Stimulated activated CD4-positive, alpha-beta T cell treated with anti-CD3 and anti-CD28 coated beads, Interleukin-4, amount 100 ng/mL, for 1 hour (primary cell): ENCODE measurements at places on chromosomes 11 and 22.

GRCh38 chr11:80849253-80849652, 1408.4 kb upstream of the TENM4 start:
- no peak for DNase-seq

GRCh38 chr11:69260622-69261021, 33.3 kb upstream of the MYEOV start:
- no peak for DNase-seq

DNA sequence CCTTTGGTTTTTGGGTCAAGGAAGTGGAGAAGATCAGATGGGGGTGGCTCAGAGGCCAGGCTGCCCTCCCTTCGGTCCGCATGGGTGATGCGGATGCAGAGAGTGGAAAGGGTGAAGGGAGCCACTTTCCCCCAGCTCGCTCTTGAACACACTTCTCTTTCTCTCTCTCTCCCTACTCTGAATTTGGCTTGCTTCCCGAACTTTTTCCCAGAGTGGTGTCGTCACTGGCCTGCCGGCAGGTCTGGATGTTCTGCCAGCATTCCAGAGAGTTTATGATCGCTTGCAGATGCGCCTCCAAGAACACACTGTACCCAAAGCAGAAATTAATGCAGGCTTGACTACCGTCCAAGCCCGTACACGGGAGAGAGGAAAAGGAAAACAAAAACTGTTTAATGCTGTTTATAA, 103.2 kb downstream of the ZBTB16 start:
- no peak for DNase-seq

- no peak for DNase-seq
These were observed 67.8 kb upstream of the ARHGAP32 start for GRCh38 chr11:129259931-129260348.

- DNase-seq: no peak
These were observed 59.4 kb upstream of the NNMT start for GRCh38 chr11:114236829-114237228.

DNA sequence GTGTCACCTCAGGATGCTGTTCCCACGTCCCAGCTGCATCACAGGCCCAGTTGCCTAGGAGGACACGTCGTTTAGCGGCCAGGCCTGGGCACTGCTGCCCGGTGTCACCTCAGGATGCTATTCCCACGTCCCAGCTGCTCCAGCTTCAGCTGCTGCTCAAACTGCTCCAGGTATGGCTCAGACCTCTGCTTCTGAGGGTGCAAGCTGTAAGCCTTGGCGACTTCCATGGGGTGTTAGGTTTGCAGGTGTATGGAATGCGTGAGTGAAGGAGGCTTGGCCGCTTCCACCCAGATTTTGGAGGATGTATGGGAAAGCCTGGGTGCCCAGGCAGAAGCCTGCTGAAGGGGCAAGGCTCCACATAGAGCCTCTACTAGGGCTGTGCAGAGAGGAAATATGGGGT, 205.3 kb upstream of the B3GAT1 start:
- DNase-seq: no peak

DNA sequence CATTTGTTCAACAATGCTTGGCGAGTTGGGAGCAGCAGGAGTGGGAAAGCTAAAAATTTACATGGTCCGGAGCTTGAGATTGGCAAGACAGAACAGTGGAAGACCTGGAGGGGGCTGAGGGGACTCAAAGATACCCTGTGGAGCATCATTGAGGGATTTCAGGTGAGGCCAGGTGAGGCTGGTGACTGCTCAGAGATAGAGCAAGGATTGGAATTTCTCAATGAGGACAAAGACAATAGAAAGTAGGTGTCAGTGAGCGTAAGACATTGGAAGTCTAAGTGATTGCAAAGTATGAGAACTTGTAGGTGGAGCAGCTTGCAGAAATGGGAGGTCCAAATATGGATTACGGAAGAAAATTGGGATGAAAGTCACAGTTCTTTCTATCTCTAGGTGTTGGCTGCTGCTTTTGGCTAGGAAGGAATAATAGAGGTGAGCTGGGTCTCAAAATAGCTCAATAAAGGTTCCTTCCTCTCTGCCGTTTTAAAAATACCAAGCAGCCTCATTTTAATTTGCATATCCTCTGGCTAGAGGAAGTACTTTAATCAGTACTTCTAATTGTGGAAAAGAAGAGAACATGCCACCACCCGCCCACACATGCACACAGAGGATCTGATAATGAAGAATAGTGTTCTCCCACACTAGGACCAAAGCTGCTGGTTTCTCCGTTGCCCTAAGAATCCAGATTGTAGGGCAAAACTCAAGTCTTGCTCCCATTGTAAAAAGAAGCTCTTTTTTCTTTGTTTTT, 41.8 kb upstream of the SORL1-AS1 start:
- DNase-seq: peak; percentile 50

GRCh38 chr11:46969379-46969778, 32.8 kb downstream of the CSTPP1 start:
- no peak for DNase-seq

DNA sequence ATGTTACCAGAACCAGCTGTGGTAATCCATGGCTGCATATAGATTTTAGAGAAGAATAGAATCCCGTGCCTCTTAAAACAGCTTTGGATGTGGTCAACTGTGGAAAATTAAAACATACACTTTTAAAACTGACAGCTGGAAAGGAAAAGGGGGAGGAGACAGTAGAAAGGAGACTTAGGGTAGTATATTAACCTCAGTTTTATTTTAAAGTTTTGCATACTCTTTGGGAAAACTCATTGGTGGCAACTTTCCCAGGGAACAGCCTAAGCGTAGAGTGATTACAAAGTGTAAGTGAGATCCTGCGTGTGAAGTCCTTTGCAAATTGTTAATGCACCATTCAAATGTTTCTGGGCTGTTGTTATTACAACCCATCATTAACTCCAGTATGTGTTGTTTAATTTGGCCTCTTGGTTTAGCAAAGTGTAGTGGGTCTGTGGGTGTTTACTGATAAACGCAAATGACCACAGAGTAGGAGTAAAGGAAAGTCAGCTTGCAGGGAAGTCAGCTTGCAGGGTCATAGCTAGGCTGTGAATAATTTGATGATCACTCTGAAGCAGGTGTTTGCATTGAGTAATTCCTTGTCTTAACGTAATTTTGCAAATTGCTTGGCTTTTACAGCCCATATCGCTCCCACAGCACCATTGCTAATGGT, 88.0 kb upstream of the DBX1 start:
- no peak for DNase-seq

- no peak for DNase-seq
These were observed 50.1 kb downstream of the SLC35F2 start for GRCh38 chr11:107808521-107808920.

- no peak for DNase-seq
These were observed 12.4 kb downstream of the SEC14L3 start for GRCh38 chr22:30459181-30460052.

DNA sequence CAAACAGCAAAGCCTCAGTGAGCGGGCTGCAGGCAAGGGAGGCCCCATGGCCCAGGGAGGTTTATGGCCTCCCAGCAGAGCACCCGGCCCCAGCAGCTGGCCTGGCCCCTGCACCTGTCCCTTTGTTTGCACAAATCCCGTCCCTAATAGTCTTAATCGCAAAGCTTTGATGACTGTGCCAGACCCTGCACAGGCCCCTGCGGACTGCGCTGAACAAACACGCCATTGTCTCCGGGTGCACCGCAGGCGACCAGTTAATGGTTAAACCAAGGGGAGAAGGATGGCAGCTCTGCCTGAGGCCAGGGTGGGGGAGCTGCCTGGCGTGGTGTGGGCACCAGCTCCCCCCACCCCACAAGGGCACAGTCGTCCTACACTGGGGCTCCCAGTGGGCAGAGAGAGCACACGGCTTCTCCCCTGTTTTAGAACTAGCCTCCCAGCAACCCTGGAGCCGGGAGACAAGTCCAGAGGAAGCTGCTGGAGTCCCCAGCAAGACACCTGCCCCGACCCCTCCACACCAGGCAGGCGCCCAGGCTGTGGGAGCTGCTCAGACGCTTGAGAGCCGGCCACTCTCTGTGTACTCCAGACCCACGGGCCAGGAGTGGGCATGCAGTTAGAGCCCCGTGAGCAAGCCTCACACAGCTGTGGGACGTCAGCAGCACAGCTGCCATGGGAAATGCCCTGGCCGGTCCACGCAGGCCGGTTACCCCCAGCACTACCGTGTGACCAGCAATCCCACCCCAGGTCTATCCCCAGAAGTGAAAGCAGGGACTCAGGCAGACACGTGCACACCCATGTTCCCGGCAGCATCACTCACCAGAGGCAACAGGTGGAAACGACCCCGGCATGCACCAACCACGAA, 39.7 kb upstream of the TH start:
- no peak for DNase-seq

- no peak for DNase-seq
These were observed 70.8 kb downstream of the MED15 start for GRCh38 chr22:20578192-20578591.

- no peak for DNase-seq
These were observed 5.6 kb upstream of the ANKRD13D start for GRCh38 chr11:67283481-67283963.

GRCh38 chr11:94533206-94533605, 10.5 kb upstream of the FUT4 start:
- no peak for DNase-seq
